Chondrocyte (in vitro differentiated cells): ENCODE measurements at places on chromosomes 6 and 20. TPM values are rescaled to one million over a fixed set of nuclear protein-coding genes. Genes with fewer than 3 reads are reported as not detected.
A peak's percentile ranks its signal among the peaks of the same experiment; 100 is the strongest.

DNA sequence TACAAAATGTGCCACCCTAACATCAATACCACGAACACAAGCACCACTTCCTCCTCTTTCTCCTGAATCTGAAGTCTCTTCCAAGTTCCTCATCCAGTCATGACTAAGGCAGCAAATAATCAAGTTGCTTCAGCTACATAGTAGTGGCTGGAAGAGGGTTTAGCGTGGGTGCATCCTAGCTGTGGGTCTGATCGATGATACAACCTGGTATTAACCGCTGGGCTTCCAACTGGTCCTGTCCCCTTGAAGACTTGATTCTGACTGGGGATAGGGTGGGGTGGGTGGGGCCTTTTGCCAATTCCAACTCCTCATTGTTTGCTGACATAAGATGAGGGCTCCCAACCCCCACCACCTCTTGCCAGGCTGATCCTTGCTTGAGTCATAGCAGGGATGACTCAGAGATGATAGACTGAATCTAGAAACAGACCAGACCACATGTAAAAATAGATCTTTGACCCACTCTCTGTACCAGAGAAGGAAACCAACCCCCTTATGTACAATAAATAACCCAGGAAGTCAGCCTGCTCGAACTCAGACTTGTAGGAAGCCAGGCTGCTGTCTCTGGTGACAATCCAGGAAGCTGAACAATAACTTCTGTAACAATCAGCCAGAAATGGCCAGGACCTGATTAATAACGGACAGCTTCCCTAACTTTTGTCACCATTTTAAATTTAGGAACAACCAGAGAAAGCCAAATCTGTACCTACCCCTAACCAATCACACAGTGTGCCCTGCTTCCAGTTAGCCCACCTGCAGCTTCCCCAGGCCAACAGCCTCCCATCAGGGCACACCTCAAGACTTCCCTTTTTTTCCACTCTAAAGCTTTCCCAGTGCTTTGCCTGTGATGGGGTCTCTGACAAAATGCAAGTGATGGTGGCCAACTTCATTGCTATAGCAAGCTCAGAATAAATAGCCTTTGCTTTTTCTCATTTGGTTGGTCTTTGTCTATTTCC, 68.9 kb upstream of the FAM184A start:
- no peaks in the 10 kb centered on the region for H3K36me3 ChIP-seq
- no peak for DNase-seq
- no peak overlapping the region for H3K4me3 ChIP-seq
- H3K27me3 ChIP-seq, result peaks cover 3% of the 10 kb centered on the region

GRCh38 chr6:161804838-161805237, 531.0 kb upstream of the AGPAT4 start:
- H3K27ac ChIP-seq, result no peak overlapping the region
- H3K4me1 ChIP-seq, result peaks cover 7% of the 10 kb centered on the region
- no peaks in the 10 kb centered on the region for H3K27me3 ChIP-seq
- no peaks in the 10 kb centered on the region for H3K36me3 ChIP-seq
- no peak for DNase-seq
- no peak overlapping the region for H3K4me3 ChIP-seq

DNA sequence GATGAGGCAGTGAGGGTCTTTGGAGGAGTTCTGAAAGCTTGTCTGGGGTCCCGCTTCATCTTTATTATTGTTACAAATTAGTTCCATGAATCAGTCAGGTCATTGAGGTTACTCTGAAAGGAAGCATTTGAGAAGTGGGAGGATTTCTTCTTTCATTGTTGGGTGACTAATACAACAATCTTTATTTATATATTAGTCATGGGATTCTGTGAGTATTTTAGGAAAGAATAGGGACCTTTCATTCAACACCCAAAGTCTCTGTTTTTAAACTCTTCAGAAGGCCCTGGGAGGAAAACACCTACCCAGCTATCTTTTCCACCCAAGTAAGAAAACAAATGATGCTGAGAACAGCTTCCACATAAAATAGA, 98.3 kb downstream of the SOD2 start:
- H3K4me1 ChIP-seq, result peaks cover 22% of the 10 kb centered on the region
- no peaks in the 10 kb centered on the region for H3K36me3 ChIP-seq
- peak overlapping the region; percentile 93 for H3K27ac ChIP-seq
- H3K27me3 ChIP-seq, result no peaks in the 10 kb centered on the region

- no peaks in the 10 kb centered on the region for H3K36me3 ChIP-seq
- H3K4me1 ChIP-seq, result peaks cover 32% of the 10 kb centered on the region
These were observed 584 bp downstream of the MTCH1 start for GRCh38 chr6:36985417-36985807.

DNA sequence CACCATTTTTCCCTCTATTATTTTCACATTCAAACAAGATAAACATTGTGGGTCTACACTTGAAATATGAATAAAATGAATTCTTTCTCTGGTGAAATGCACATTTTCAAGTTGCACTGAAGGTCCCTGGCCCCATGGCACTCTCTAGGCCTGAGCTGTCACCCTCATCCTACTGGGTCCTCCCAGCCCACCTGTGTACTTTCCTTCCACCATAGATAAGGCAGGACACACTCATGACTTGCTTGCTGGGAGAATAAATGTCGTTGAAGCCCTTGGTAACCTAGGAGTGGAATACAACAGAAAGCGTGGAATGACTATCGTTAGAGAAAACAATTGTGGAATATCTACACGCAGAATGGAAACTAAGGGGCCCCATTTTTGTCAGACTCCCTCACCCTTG, 101.0 kb upstream of the QKI start:
- no peak for DNase-seq
- peaks cover 2% of the 10 kb centered on the region for H3K27me3 ChIP-seq
- no peak overlapping the region for H3K27ac ChIP-seq
- H3K4me3 ChIP-seq, result no peak overlapping the region
- H3K36me3 ChIP-seq, result peaks cover 2% of the 10 kb centered on the region
- peaks cover 8% of the 10 kb centered on the region for H3K4me1 ChIP-seq

Gene RIPPLY2
- not detected in 3 replicates for total RNA-seq

DNA sequence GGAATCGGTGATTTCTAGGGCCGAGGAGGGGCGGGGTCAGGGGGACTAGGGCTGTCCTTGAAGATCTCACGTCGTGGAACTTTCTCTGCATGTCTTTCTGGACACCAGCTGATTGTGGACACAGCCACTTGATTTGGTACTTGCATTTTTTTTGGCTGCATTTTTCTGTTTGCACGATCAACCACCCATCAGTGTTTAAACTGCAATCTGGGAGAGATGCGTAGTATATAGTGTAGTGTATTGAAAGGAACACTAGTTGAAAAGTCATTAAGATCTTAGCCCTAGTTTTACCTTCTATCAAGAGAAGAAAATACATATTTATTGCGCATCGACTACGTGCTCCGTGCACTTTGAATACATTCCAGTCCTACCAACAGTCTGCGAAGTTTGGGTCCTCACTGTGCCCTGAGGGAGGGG, 657 bp downstream of the NT5DC1 start:
- H3K4me1 ChIP-seq, result peaks cover 33% of the 10 kb centered on the region
- no peaks in the 10 kb centered on the region for H3K27me3 ChIP-seq
- peak overlapping the region; percentile 71 for H3K27ac ChIP-seq
- peak overlapping the region; percentile 80 for H3K4me3 ChIP-seq

Gene METTL24
- total RNA-seq, result 0.62 to 0.67 TPM in 2 of 3 replicates, not detected in the other

DNA sequence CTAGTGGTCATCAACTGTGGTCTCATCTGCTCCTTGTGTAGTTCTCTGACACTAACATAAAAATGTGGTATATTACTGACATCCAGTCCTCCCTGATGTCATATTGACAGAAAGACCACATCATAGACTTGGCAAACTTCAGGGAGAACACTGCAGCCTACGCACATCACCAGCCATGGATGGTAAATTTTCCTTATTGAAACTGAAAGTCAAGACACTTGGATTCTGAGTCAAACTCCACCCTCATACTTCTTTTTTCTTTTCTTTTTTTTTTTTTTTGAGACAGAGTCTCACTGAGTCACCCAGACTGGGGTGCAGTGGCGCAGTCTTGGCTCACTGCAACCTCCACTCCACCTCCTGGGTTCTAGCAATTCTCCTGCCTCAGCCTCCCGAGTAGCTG, 25.4 kb downstream of the NDRG3 start:
- H3K4me1 ChIP-seq, result no peaks in the 10 kb centered on the region
- DNase-seq, result no peak
- H3K4me3 ChIP-seq, result no peak overlapping the region
- no peak overlapping the region for H3K27ac ChIP-seq
- no peaks in the 10 kb centered on the region for H3K27me3 ChIP-seq

DNA sequence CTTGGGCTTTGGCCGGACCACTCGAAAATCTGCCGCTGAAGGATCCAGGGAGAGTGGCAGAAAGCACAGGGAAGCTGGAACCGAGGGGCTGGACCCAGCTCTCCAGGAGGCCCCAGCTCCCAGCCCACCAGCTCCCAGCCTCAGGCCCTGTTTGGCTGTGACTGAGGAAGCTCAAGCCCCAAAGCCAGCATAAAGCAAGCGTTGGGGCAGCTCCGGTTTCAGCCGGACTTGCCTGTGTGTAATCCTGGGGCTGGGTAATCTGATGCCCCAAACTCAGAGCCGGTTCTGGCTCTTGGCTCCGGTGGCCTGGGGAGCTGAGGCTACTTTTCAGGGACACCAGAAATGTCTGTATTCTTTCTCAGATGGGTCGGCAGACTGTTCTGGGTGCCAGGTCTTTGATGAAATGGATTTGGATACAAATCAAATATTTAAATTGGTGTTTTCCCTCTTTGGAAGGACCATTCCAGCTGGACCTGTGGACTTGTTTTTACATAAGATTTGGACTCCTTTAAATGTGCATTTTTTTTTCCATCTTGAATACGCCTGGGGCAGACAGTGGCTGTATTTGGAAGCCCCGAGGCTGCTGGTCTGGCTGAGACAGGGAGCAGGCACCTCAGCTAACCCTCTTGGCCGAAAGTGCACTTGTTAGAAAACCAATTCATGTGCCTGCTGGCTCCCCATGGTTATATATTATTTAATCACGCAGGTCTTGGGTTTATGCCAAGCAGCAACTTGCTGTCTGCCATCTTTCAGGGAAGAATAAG, 29.7 kb downstream of the RPP40 start:
- peaks cover 9% of the 10 kb centered on the region for H3K36me3 ChIP-seq
- peak overlapping the region; percentile 32 for H3K27ac ChIP-seq
- no peaks in the 10 kb centered on the region for H3K27me3 ChIP-seq
- no peak overlapping the region for H3K4me3 ChIP-seq
- H3K4me1 ChIP-seq, result peaks cover 13% of the 10 kb centered on the region
- no peak for DNase-seq

Gene FNDC1
- 10.5 to 13.8 TPM (median 12.8 TPM) in 3 replicates for total RNA-seq
